NCI-H226 (cell line): ENCODE measurements at places on chromosomes 2 and 18.

DNA sequence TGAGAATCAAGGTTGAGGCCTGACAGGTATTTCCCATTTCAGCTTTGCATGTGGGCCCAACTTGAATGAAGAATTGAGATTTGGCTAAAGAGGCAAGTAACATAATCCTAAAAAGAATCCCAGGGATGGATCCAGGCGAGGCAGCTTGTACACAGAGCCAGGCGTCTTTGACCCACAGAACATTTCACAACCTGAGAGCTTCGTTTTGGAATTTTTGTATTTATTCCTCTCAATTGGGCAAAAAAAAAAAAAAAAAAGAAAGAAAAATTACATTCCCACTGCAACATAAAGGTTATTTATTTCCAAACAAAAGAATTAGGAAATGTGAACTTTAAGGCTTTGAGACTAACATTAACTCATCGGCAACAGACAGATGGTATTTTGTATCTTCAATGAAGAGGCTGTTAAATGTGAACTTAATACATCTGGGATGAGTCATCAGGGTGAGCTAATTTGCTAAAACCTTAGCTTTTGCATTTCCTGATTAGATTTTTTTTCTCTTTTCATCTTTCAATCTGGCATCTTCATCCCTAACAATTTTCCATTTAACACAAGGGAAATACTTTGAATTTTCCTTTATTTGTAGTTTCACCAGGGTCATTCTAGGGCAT lies 478.5 kb upstream of the TNP1 start:
- peak; percentile 16 for DNase-seq

GRCh38 chr2:152506843-152507242 lies 171.9 kb downstream of the FMNL2 start:
- DNase-seq: peak; percentile 91

- no peak for DNase-seq
Measured at GRCh38 chr2:47034973-47035609, 119.5 kb upstream of the MCFD2 start.

DNA sequence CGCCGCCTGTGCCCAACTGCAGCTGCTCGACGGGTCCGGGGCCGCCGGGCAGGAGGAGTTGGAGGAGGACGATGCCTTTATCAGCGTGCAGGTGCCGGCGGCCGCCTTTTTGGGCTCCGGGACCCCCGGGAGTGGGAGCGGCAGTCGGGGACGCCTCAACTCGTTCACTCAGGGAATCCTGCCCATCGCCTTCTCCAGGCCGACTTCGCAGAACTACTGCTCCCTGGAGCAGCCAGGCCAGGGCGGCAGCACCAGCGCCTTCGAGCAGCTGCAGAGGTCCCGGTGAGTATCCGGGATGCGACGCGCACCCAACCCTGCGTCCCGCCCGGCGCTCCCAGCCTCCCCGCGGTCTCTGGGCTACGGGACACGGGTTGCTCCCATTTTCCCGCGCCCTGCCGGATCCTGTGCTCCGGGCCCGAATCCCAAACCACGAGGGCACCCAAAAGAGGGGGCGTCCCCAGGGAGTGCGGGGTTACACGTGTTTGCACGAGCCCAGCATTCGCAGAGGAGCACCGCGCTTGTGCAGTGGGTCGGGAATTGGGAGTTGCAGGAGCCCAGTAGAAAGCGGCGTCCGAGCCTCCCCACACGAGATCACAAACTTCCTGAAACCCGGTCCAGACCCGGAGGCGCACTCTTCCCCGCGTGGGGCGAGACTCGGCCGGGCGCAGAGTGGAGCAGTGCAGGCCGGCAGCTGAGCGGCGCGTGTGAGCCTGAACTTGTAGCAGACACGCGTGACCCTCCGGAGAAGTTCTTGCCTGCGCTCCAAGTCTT lies 1.2 kb downstream of the CABLES1 start:
- DNase-seq: no peak

DNA sequence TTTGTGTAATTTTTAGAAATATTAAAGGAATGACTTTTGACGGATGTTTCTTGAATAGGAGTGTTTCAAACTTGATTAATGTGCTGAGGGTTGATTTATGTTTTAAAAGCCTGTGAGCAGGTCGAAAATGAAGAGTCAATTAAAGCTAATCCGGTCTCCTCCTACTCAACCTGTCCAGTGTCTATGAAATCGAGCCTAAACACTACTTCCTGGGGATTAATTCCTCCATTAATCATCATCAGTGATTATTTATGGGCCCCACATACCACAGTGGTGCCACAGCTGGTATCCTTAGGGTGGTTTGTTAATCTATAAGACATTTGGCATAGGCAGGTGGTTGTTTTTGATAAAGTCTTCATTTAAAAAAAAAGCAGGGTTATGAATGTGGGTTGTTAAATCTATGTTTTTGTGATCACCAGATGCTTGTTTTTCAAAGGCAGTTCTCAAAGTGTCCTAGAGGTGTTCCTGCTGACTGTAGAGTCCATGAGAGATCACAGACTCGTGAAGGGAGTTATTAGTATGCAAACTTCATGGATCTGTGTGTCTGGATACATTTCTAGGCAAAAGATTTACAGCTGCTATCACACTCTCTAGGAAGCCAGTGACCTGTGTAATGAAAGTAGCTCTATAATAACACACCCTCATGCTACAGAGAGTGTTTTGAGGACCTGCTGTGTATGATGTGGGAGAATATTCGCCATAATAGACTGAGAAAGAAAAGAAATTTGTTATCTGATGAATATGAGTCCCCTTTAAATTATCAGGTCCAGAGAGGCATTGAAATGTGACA lies 308.6 kb downstream of the AKAIN1 start:
- no peak for DNase-seq

DNA sequence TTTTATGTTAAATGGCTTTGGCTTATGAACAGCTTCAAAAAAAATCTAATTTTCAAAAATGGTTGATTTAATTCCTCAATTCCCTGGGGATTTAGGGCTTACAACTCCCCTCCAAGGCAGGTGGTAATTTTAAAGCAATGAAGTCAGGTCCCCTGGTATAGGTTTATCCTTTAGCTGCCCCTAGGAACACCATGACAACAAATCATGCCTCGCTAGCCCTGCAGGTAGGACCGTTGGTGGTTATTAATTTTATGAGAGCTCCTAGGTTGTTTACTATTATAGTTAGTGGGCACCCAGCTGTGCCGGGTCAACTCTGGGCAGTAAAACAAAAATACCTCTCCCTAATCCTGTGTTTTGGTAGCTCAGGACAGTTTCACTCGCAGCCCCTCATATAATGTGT lies 26.2 kb upstream of the MBOAT2 start:
- no peak for DNase-seq

GRCh38 chr18:75127143-75128021 lies 81.6 kb downstream of the PTGR3 start:
- no peak for DNase-seq

DNA sequence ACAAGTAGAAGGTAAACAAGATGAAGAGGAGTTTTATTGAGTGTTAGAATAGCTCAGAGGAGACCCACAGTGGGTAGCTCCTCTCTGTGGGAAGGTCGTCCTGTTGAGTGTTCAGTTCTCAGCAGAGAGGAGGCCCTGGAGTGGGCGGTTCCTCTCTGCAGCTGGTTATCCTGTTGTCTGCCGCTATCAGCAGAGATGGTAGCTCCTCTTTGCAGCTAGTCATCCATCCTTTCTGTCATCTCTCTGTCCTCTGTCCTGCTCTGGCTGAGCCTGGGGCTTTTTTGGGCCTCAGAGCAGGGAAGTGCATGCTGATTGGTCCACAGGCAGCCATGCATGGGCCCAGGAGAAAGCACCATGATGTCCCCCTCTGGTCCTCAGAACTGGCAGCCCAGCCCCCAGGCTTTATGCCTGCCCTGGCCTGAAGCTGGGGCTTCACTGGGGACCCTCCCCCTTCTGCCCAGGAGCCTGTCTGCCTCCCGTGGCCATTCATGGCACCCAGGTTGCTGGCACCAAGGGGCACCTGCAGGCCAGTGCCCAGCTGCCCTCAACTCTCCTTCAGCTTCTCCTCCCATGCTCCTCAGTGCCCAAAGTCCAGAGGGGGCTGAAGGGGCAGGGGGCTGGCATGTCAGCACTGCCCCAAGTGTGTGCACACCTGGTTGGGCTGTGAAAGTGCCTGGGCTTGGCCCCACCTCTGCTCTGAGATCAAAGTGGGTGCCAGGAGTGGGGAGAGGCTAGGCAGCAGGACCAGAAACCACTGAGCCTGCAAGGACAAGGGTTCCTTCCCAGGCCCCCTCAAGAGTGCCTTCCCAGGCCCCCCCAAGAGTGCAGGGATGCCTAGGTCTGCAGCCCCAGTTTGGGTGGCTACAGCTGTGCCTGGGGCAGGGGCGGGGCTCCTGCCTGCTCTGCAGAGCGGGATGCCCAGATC lies 98.7 kb downstream of the TWIST2 start:
- no peak for DNase-seq

DNA sequence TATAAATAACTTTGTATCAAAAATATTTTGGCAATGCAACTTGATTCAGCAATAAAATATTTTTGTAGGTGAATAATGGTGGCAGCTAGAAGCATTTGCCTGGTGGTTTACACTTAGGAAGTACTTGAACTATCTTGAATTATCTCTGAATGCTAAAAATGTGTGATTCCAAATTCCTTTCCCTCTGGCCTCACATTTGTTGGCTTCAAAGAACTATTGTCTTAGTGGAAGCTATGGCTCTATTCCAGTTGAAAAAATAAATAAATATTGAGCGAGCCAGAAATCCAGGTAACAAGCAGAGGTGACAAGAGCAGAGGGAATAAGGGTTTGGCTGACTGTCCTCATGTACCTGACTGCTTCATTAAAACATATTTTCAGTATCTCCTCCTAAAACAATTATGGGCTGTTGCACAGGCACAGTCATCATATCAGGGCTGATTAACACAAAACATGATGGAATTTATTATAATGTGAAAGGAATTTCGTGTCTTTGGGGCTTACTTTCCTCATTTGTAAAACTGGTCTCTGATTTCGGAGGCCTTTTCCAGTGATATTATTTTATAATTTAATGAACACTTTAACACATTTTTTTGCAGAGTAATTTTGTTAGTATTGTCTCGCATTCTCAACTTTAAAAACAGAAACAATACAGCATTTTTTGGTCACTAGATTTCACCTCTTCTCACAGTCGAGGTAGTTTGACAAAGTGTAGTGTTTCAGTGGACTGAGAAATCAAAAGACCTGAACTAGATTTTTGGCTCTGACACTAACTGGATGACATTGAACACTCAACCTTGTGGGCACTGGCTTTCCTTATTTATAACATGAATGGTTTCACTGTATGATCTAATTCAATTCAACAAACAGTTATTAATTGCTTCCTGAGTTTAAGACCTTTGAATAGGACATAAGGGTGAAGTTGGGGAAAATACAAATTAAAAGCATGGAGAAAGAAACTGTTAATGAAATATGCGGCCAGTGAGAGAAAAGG lies 7.8 kb upstream of the CAVIN2 start:
- DNase-seq: peak; percentile 88

- DNase-seq: no peak
Measured at GRCh38 chr18:51933903-51934302, 406.1 kb upstream of the DCC start.

DNA sequence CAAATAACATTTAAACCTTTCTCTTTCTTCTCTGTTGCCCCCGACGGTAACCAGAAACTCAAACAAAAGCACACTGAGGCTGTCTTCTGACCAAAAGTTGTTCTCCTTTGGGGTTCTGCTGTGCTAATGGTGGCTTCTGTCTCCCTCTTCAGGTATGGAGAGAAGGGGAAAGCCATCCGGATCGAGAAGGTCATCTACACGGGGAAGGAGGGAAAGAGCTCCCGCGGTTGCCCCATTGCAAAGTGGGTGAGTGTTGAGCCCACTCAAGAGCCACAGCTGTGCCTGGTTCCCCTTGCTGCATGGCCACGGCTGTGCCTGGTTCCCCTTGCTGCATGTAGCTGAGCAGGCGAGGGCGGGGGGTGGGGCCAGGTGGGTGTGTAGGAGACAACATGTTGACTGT lies 67.4 kb downstream of the BOLA3 start:
- no peak for DNase-seq

DNA sequence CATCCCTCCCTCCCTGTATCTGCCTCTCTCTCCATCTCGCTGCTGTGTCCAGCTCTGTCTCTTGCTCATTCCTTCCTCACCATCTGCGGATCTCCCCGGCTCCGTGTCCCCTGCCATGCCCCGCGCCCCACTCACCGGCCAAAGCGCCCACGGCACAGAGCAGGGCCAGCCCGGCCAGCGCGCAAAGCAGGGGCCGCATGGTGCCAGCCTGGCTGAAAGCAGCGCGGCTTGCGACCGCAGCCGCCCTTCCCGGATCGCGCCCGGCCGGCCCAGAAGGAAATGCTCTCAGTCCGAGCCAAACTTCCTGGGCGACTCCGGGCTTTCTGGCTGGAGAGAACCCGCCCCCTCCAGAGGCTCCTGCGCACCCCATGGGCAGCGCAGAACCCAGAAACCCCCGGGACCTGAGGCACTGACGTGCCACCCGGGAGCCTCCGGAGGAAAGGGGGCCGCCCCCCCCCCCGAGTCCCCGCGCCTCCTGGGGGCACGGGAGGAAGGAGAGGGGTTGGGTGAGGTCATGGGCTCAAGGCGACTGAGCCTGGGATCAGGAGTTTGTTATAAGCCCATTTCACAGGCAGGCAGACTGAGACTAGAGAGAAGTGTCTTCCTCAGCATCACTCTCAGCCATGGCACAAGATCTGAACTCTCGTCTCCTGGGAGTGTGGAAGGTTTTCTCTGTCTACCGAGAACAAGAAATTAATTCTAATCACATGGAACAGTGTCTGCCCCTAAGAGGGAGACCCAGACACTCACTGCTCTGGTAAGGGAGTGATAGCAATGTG lies 45.2 kb upstream of the RAB6C start:
- DNase-seq: no peak

- no peak for DNase-seq
Measured at GRCh38 chr2:46131-46470, 204 bp downstream of the FAM110C start.

- no peak for DNase-seq
Measured at GRCh38 chr18:13227910-13228309, 9.3 kb downstream of the LDLRAD4 start.

DNA sequence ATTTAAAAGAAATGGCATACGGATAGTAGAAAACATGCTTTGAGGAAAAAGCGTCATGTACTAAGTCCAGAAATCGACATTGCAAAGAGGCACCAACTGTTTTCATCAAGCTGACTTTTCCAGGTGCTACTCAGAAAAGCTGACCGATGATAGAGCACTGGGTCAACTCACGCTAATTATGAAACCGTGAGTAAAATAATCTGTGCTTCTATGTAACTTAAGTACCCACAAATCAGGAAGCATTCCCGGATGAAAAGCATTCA lies 353 bp upstream of the NUP35 start:
- DNase-seq: no peak

DNA sequence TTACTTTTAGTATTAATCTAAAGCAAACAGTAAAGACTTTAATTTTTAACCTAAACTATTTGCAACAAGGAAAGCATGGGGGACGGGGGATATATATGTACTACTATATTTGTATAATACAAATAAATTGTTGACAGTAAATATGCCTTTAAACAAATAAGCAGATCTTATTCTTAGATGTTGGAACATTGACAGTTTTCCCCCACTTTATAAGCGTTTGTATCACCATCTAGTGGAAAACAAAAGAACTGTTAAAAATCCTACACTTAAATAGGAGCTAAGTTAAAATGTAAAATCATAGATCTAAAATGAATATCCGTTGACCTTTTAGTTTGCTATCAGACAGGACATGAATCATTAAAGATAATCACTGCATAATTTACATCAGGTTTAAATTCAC lies 50.0 kb downstream of the RBBP8 start:
- DNase-seq: no peak
